ENCODE measurements at places on chromosomes 4 and X. TPM values are rescaled to one million over a fixed set of nuclear protein-coding genes. Genes with fewer than 3 reads are reported as not detected.

DNA sequence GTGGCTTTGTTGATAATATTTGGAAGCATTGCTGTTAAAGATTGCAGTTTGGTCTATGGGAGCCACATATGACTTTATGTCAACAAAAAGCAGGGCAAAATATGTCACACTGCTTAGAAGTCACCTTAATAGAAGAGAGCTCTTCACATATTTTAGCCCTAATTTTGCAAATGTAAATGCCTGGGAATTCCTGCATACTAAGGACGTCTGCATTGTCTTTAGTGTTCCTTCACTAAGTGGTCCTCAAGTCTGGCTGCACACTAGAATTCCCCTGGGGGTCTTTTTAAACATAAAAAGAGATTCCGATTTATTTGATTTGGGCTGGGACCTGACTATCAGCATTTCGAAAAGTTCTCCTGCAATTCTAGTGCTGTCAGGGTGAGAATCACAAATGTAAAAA lies 495.1 kb upstream of the FAM241A start:
- no peak for DNase-seq

DNA sequence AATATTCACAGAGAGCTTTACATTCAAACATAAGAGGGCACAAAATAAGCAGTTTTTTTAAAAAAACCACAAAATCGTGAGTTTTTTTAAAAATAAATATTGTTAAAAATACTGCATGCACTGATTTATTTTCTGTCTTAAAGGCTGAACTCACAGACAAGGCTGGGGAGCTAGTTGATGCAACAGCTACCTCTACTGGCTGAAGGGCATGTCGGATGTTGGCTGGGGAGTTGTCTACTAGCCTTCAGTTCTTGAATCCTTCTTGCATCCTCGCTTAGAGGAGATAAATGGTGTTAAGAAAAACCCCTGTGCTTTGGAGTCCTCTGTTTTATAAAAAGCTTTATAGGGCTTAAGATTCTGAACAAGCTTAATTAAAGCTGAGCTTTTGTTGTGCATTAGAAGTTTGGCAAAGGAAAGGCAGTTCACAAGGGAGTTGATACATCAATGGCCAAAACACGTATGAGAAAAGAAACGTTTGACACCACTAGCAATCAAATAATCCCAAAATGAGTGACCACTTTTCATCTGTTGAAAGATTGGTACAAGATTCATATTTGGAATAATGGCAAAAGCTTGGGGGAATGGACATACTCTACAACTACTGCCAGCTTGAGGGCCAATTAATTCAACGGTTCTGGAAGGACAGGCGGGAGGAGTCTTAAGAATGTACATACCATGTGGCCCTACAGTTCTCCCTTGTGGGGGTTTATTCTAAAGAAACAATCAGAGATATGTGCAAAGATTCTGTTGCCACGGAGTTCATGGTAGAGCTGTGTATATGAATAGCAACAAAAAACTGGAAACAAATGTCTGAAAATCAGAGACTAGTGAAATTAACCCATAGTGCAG lies 94.7 kb downstream of the SEL1L3 start:
- DNase-seq, result peak; percentile 65

DNA sequence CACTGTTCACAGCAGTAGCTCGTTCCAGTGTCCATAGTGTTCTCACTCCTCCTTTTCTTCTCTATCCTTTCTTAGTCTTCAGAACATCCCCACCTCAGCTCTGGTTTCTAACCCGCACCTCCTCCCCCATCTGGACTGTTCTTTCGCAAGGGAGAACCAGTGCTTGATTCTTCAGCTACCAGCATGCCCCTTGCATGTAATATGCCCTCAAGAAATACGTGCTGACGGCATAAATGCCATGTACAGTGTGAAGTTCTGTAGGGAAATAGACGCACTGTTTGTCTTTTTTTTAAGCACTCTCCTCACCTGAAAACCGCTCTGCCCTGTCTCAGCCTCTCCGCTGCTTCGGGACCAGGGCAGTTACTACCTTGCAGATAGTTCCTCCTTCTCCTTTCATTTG lies 5.3 kb downstream of the CLDN22 start:
- no peak for DNase-seq

DNA sequence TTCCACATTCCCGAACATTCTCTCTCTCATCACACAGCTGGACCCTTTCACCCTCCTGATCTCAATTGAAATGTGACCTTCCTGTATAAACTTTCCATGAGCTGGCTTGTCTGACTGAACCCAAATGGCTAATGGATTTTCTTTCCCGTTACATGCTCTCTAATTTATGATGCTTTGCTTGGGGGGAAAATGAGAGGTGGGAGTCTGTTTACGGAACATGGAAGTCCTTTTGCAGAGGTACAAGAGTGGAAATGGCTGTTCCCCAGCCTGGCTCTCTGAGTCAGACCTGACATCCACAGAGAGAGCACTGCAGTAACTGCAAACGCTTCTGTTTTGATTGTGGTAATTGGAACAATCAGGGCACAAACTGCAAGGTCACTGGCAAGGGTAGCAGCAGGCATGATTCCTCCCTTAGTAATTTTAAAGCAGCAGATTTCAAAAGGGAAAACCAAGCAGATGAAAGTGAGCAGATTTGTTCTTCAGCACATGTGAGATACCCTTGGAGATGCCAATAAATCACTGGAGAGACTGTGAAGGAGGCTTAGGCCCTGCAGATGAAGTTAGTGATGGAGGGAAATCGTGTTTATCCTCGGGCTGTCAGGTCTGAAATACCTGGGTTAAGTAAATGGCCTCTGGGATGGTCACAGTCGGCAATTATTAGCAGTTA lies 83.9 kb downstream of the SNCA start:
- peak; percentile 74 for DNase-seq

- DNase-seq, result no peak
Measured at GRCh38 chrX:15334561-15334960, 762 bp downstream of the PIGA start.

DNA sequence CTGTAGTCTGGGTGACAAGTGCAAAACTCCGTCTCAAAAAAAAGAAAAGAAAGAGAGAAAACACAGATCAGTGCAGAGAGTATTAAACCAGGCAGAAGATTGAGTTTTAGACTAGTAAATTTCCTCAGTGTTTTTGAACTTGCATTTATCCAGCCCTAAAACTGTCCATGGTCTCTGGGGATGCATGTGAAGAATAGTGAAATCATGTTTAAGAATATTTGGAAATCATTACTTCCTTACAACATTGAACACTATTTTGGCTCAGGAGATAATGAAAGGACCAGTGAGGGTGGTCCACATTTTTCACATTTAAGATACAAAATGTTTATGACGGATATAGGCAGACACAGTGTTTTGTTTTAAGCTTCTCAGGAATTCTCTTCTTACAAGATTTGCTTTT lies 195.8 kb upstream of the RASGEF1B start:
- DNase-seq, result no peak

DNA sequence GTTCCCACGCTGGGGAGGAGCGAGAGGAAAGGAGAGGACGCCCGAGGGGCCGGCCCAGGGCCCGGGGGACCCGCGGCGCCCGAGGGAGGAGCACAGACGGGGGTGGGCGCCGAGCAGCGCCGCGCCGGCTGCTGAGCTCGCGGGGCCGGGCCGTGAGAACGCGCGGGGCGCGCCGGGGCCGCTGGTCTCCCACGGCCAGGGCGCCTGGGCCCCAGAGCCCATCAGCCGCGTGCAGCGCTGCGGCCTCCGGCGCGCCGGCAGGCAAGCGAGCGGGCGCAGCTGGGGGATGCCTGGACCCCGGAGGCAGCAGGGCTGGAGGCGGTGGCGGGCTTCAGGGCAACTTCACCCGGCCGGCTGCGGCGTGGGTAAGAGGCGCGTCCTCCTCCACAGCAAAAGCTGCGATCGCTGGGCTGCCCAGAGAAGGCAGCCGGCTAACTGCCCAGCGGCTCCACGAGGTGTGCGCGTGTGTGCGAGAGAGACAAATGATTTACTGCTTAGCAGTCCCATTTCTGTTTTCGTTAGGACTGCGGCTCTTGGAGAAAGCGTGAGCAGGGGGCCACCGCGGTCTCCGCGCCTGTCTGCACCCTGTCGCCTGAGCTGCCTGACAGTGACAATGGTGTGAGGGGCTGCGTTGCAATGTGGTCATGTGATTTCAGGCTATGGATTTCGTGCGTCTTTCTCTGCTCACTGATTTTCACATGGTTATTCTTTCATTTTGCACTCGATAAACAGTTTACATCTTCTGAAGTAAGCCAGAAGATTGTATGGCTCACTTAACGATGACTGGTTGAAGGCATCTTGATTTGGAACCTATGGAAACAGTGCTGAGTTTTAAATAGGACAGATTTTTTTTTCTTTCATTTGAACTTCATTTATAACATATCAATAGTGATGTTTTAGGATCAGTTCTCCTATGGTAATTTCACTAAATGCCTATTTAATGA lies 1.2 kb downstream of the GUCY1A1 start:
- DNase-seq, result no peak

DNA sequence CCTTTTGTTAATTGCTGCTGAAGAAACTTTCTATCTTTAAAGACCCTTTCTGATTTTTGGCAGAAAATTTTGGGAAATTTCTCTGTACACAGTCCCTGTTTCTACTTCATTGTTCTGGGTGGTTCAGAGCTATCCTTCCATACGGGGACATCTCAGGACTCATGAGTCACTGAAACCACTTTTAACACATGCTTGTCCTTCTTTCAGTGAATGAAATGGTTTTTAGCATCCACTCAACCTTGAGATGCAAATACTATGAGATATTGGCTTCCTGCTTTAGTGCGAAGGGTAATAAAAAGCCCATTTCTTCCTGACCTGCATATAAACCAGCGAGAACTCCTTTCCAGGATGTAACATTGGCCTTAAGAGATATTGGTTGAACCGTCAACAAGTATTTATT lies 158.0 kb downstream of the REPS2 start:
- no peak for DNase-seq

DNA sequence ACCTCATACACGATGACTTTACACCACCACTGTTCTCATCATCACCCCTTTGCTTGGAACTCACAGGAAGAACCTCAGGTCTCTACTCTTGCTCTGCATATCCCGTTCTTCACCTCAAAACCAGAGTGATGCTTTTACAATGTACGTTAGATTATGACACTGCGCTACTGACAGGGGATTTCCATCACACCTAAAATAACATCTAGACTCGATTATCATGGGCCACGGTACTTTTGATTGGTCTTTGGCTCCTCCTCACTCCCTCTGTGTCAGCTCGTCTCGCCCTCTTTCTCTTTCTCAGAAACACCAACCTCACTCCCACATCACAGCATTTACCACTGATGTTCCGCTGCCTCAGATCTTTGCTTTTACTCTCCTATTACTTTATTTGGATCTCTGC lies 172.4 kb downstream of the TLL1 start:
- no peak for DNase-seq

DNA sequence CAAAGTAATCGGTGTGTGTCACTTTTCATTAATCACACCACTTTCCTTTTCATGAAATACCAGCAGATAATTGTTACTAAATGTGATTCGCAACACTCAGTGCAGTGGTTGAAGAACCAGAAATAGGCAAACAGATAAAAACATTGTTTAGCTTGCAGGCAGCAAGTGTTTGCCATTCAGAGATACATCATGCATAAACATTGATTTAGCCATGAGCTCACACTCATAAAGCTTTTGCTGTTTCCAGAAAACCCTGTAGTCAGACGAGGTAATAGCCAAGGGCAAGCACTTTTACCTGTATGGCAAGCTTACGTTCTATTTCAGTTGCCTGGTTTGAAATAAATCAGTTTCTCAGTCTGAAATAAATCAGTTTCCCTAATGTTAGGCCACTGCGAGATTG lies 542.0 kb upstream of the TENM3 start:
- no peak for DNase-seq

DNA sequence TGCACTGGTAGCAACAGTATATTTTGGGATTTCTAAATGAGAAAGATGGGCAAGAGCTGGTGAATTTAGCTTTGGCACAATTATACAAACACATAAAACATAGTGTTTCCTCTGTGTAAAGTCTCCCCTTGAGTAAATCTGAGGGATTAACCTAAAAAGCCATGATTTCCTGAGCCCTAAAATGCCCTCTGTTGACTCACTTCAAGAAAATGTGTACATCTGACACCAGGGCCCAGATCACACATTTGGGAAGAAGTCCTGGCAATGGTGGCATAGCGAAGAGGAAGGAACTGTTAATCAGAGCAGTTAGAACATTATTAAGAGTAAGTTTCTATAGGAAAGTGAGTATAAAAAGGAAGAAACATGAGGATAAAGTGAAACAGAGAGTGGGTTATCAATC lies 338.5 kb downstream of the SPOCK3 start:
- DNase-seq, result no peak

GRCh38 chr4:187436251-187436650 lies 559.3 kb upstream of the ZFP42 start:
- no peak for DNase-seq

GRCh38 chr4:42371305-42372252 lies 25.7 kb upstream of the SHISA3 start:
- DNase-seq, result no peak

DNA sequence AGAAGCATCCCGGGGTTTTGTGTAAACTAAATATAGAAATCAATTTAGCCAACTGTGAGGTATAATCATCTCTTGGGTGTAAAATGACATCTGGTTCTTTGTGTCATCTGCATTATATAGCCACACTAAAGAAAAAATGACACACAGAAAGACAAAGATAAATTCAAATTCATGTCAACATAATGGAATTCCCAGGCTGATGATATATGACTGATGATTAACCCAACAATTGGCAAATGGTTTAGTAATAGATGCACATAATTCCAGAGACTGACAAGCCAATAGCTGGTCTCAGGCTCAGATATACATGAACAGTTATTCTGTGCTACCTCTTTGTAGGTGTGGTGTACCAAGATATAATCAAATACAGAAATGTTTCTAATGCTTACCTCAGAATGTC lies 375.4 kb upstream of the PITX2 start:
- no peak for DNase-seq

- no peak for DNase-seq
Measured at GRCh38 chrX:143854006-143854405, 29.9 kb upstream of the UBE2NL start.

- DNase-seq, result no peak
Measured at GRCh38 chr4:2647403-2648158, 108.6 kb downstream of the TNIP2 start.

GRCh38 chrX:43836435-43837184 lies 45.6 kb downstream of the MAOB start:
- DNase-seq, result no peak

The EDA gene
- 5.9 TPM for polyA plus RNA-seq

The TXK gene
- 4.2 TPM for polyA plus RNA-seq

The EXOC1 gene
- polyA plus RNA-seq, result 41.1 TPM

The CLIC2 gene
- polyA plus RNA-seq, result 3.0 TPM

The RBMXL3 gene
- polyA plus RNA-seq, result not detected

The HSFX2 gene
- 1.1 TPM for polyA plus RNA-seq

The CXorf49 gene
- not detected for polyA plus RNA-seq

The CCSER1 gene
- polyA plus RNA-seq, result 20.3 TPM

The CPLX1 gene
- 3.2 TPM for polyA plus RNA-seq
